ENCODE measurements at places on chromosomes 6 and 20.

- no peak for DNase-seq
Observed at GRCh38 chr6:15026832-15027231, 219.0 kb upstream of the JARID2 start.

DNA sequence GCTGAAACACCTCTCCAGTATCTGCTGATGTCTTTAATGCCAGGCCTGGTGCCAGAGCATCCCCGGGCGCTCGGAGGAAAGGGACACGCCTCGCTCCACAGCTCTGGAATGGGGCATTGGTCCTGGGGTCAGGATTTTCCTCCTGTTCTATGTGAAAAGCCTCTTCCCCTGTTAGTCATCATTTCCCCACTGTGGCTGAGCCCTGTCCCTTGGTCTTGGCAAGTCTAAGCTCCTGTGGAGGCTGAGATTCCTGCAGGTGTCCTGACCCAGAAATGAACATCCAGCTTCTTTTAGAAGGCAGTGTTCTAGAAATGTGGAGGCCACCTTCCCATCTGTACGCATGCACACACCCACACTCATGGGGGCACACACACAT lies 19.4 kb downstream of the SYNDIG1 start:
- DNase-seq: no peak

GRCh38 chr6:75524322-75524972 lies 30.8 kb upstream of the FILIP1 start:
- DNase-seq: no peak

GRCh38 chr6:27263886-27264285 lies 16.4 kb downstream of the PRSS16 start:
- no peak for DNase-seq

DNA sequence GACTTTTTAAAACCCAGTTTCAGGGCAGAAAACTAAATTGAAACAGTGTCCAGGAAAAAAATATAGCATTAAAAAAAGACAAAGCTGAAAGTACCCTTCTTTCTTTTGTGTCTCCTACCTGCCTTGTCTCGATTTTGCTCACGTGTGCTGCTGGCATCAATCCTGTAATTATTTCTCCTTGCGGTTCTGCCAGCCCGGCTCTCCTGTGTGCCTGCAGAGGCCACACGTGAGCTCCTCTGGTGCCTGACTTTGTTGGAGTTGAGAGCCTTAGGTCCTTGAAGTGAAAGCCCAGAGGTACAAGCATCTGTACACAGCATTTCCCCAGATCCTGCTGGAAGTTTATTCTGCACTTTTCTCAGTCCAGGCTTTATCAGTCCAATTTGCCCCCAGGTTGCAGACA lies 36.5 kb downstream of the GHRH start:
- DNase-seq: no peak

Data from T-helper 1 cell (primary cell).